RPMI7951 (cell line): ENCODE measurements at places on chromosomes 1 and 21.

DNA sequence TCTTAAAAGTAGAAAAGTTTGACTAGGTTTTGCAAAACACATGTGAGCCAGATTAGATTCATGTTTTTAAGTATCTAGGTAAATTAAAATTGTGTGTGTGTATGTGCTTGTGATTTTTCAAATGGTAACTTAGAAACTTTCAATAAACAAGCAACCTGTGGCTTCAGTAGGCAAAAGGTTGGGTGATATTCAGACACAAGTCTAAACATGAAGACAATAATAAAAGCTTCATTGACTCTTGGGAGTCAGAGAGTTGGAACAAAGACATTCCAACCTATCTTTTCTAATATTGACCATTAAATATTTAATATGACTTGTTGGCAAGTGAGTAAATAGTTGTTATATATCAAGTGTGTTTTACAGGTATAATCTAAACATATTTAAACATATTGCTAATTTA, 1049.6 kb upstream of the ADGRL4 start:
- no peak for DNase-seq

GRCh38 chr1:233012021-233012420, 61.6 kb downstream of the NTPCR start:
- no peak for DNase-seq

DNA sequence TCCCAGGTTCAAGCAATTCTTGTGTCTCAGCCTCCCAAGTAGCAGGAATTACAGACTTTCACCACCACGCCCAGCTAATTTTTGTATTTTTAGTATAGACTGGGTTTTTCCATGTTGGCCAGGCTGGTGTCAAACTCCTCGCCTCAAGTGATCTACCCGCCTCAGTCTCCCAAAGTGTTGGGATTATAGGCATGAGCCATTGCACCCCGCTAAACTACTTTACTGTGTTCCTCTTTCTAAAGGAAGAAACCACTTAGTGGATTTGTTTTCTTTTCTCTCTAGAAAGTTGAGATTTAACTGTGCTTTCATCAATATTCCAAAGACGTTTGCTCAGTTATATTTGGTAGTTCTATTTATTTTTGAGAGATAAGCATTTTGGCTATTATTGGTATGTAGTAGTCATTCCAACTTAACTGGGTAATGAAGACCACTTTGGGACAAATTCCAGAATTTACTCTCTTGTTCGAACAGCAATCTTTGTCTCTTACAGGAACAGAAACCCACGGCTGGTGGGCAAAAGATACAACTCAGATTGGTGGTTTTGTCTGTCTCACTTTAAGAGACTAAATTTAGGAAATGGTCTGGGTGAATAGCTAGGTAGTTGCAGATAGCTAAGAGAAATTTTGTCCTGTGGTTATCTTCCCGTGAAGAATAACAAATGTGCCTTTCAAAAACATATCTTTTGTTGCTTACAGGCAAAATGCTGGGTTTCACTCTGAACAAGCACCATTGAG, 103.5 kb upstream of the CD55 start:
- DNase-seq, result no peak

GRCh38 chr1:25117233-25117823, 115.0 kb downstream of the SYF2 start:
- no peak for DNase-seq

- DNase-seq, result no peak
Observed at GRCh38 chr1:97046765-97047420, 325.3 kb downstream of the PTBP2 start.

- DNase-seq, result no peak
Observed at GRCh38 chr1:236560213-236560771, 36.5 kb downstream of the LGALS8 start.

GRCh38 chr1:167630568-167631385, 745 bp downstream of the RCSD1 start:
- DNase-seq, result no peak

DNA sequence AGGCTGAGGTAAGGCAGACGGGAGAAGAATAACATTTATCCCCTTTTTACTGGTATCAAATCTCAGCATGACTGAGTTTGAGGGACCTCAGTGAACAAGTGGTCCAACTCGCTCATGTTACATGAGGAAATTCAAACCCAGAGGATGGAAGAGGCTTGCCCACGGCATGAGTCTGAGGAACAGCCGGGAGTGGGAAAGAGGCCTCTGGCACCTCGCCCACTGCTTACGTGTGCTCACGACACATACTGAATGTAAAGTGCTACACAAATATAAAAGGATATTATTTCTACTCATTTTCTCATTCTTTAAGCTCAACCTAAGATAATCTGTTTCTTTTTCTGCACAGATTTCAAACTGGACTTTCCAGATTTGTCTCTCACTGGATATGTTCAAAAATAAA, 14.7 kb downstream of the BEND5 start:
- DNase-seq, result peak; percentile 9
